LoVo (cell line): ENCODE measurements at places on chromosomes 6 and 20.

GRCh38 chr6:147950623-147950987 is 392.0 kb upstream of the SASH1 start:
- DNase-seq = no peak

GRCh38 chr6:125596020-125596419 is 153.4 kb upstream of the HEY2 start:
- DNase-seq = no peak

- DNase-seq = no peak
These were observed 1.7 kb downstream of the ULBP1 start for GRCh38 chr6:149965194-149966020.

GRCh38 chr20:31861385-31862156 is 8.8 kb downstream of the DUSP15 start:
- DNase-seq = peak; percentile 80

DNA sequence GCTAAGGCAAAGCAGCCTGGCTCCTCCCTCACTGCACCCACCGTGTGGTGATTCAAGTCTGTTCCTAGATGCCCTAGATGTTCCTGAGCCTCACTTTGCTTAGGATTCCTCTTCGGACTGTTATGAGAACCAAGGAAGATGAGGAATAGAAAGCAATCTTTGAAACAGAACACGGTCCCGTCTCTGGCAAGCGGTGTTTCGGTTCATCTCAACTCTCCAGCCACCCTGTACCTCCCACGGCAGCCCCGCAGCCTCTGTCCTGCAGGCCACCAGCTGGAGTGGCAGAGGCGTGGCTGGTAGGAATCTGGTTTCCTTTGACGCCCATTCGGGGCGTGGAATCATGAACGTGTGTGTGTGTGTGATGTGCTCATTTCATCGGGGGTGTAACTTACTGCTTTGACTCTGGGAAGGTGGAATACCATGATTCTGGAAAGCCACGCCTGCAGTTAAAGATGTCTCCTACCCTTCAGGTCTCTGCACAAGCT is 21.3 kb downstream of the PDE10A start:
- DNase-seq = no peak

- DNase-seq = no peak
These were observed 42.4 kb upstream of the ECHDC1 start for GRCh38 chr6:127385668-127386430.

DNA sequence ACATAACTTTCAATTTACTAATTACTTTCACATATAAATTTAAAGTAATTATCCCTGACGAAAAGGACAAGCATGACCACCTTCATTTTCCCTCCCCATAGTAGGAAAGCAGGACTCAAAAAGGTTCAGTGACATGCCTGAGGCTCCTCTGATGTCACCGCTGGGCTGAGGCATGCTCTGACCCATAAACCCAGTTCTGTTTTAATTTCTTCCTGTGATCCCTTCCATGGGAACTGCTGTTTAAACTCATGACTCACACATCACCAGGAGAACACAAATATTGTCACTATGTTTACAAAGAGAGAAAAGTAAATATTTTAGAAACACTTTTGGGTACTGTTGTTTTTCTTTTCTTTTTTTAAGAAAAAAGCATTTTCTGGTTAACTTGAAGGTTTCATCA is 38.0 kb upstream of the NR2E1 start:
- peak; percentile 83 for DNase-seq

DNA sequence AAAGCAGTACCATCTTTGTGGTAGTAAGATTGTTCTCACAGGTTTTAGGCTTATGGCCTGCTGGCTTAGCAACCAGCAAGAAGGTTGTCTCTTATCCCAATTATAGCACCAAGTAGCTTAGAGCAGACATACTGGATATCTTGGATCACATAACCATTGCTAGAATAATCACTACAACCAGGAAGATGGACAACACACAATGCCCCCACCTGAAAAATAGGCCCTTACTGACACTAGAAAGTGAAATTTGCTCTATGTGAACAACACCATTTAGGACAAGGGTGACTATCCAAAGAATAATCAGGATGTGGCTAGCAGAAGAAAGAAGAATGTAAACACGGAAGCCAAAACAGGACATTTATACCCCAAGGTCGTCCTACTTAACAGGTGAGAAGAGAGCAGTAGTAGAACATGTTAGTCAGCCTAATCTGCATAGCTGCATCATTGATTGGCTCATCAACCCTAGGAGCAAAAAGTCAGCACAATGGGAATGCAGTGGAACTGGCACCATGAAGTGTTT is 172.7 kb upstream of the MARCKS start:
- no peak for DNase-seq

DNA sequence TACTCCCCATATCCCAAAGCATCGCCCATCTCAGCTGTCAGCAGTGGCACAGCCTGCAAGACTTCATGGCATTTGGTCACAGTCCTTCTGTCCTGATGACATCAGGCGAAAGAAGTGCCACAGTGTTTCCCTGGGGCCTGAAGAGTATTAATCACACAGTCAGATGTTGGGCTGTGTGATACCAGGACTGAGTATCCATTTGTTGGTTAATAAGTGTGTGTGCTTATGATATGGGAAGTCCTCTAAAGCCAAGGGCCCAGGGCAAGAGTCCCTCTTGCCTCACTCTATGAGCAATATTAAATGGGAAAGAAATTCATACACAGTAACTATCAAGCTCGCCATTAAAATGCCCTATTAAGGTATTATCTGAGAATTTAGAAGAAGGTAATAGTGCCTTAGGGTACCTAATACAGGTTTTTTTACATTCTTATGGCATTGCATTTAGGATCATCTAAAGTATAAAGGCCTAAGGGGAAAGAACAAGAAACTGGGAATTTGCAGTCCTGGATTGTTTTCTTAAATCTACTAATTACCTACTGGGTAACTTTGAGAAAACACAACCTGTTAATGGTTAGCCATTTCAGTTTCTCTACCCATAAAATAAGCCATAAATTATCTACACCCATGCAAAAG is 204.1 kb upstream of the PREP start:
- DNase-seq = peak; percentile 29

DNA sequence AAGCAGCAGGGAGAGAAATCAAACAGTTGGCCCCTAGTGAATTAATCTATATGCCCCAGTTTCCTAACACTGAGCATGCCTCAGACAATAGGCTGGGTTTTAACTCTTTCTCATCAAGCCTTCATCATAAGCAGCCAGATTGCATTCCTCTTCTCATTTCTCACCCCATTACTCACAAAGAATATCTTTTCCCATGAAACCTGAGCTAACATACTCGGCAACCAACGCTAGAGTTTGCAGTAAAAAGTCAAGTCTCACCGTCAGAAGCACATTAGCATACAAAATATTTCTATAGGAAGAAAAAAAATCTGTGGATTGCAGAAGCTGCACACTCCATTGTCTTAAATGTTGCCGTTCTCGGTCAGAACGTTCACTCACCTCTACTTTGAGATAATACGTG is 429.9 kb upstream of the ARID1B start:
- DNase-seq = no peak

DNA sequence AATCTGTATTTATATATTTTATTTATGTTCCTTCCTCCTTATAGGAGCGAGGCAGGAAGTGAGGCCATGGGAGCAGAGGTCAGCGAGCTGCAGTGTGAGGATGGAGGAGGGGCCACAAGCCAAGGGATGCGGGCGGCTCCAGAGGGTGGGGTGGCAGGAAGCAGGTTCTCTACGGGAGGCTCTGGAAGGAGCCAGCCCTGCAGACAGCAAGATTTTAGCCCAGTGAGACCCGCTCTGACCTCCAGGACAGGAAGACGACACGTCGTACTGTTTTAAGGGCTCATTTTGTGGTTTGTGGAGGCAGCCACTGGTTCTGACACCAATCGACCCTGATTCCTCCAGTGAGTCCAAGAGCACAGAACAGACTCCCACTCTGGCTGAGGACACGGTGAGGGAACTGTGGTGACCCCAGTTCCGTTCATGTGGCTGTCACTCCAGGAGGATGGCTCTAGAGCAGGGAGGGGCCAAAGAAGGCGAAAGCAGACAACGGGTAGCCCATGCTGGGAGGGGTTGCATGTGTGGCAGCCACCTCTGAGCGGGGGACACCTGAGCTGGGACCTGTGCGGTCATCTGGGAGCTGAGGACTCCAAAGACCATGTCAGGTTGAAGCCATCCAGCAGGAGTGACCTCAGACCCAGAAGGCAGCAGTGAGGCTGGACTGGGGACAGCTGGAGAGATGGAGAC is 100.1 kb upstream of the BHLHE23 start:
- DNase-seq = no peak

DNA sequence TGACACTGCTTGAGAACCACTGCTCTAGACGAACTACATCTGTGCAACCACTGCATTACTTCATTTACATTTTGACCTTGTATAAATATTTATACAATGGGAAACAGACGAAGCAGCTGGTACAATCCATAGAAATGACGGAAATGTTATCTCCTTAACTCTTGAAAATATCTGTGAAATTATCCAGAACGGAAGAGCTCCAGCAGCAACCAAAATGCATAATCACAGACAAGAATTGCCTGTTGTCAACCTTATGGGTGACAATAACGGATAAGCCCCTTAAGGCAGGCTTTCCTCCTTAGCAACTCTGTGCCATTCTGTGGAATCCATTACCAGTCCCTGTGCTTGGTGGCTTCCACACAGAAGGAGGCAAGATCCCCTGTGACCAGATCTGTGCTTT is 115.4 kb downstream of the DTNBP1 start:
- no peak for DNase-seq

DNA sequence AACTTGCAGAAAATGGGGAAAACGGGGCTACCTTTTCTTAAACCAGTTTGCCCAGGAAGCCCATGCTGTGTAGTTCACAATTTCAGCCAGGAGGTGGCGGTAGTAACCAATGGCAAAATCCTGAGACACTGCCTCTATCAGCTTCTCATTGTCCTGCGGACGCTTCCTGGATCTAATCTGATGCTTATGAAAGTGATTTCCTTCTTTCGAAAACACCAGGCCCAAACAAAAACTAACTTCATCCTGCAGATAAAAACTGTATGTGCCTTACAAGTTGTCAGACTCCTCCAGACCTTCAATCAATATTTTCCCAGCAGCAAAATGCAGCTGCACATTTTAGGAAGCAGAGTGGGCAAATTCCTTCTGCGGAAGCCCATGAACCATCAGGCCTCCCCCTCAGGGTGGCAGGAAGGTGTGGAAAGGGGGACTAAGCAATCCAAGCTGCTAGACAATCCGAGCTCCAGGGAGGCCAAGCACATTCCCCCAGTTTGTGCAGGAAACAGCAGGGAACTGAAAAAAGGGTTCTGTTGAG is 88.5 kb downstream of the LY86 start:
- peak; percentile 77 for DNase-seq

DNA sequence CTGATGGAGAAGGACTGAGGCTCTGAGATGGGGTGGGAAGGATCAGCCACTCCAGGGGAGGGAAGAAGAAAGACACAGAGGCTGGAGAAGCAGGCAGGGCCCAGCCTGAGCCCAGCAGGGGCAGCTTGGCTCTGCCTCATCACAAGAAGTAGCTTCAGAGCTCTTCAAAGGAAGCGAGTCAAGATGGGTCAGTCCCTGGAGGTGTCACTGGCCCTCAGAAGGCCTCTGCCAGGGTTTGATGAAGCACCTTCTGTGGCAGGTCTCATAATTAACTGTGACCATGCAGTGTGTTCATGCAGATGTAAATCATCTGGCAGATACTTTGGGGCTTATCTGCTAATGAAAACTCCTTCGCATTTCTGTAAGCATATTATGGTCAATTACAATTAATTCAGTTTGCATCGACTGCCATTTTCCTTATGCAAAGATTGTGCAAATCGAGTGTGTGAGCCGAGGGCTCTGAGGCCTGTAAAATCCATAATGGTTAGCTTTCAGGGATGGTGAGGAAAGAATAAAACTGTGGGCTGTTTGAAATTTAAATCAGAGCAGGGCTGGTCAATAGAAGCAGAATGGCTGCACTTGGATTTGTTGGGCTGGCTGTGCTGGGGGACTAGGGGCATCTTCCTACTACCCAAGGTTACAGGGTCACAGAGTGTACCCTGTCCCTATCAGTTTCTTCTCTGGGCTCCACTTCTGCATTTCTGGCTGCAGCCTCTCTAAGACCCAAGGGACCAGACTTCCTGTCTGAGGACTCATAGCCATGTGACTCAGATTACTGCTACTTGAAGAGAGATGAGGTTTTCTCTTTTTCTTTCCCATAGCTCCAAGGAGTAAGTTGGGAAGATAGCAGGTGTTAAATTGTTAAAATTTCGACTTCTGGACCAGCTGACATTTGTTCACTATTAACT is 376.6 kb downstream of the DHX35 start:
- no peak for DNase-seq

GRCh38 chr6:61901748-61902147 is 384.3 kb downstream of the KHDRBS2 start:
- no peak for DNase-seq

DNA sequence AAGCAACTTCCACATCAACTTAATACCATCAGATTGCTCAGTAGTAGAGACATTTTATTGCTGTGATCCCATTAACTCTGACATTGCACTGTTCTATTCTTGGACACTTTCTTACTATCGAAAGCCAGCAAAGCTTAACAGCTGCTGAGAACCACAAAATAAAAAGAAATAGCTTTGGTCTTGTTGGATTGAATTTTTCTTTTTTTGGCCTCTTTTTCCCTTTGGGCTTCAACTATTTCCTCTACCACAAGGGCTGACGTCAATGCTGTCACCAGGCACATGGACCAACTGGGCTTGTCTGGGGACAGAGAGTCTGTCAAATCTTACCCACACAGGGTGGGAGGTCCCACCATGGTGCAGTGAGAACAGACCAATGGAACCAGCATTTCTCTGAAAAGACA is 63.4 kb upstream of the ENPP5 start:
- no peak for DNase-seq

DNA sequence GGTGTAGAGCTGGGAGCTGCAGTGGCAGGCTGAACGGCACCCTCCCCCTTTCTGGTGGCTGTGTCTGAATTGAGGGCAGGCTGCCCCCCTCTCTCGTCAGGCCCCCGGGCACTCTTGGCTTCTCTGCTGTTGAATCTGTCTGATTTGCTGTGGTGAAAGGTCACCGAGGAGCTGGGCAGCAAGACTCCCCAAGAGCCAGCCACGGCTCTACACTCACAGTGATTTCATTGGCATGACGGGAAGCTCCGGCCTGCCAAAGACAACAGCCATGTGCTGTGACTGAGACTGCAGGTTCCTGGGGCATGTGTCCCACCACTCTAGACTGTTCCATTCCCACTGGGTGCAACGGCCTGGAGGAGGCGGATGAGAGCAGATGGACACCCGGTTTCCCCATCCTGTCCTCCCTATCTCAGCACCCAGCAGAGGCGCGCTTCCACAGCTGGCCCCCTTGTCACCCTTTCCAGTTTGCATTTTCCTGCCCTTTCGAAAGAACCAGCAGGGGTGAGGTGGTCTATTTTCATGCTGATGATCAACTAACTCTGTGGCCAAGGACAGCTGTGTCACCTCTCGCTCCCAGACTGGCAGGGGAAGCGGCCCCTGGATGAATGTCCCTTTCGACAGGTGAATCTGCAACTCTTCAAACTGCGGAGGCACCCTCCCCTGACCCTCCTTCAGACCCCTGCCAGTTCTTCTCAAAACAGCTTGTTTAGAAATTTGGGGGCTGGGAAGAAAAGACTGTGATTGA is 2.2 kb downstream of the APCDD1L start:
- no peak for DNase-seq

DNA sequence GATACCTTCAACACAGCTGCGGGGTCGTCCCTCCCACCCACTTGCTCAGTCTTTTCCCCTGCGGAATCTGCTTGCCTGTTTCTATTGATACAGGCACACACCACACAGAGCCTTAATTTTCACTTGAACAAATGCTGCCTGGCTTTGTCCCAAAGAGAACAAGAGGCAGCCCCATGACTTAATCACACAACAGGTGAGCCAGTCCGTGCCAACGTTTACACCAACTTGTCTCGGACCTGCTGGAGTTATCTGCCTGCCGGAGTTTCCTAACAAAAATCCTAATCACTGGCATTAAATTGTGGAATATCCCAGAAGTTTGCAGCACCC is 186.8 kb upstream of the RREB1 start:
- DNase-seq = no peak

- no peak for DNase-seq
These were observed at the start of gene PTK7 for GRCh38 chr6:43075670-43076463. Gene PTK7, plus strand, starts transcription at chr6:43076314. Its CDS starts 175 bp downstream, at chr6:43076489.
